ENCODE measurements at places on chromosomes 5 and 9.

DNA sequence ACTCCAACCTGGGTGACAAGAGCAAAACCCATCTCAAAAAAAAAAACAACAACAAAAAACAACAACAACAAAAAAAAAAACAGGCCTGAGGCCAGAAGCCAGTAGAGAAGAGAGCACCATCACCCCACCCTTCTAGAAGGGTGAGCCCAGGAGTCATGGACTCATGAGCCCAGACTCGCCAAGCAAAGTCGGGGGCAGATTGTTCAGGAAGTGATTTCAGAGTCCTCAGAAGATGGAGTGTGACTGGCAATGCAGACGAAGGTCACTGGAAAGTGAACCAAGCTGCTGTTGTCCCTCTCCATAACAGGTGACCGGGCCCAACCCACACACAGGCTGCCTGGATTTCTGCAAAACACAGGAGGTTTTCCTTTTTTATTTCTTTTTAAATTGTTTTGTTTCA is 9.0 kb upstream of the WDR38 start:
- no peak for DNase-seq

GRCh38 chr5:15483351-15484097 is 16.5 kb upstream of the FBXL7 start:
- DNase-seq: no peak

- no peak for DNase-seq
Observed at GRCh38 chr5:15021266-15022046, 149.9 kb upstream of the ANKH start.

GRCh38 chr5:7518947-7519560 is 123.1 kb downstream of the ADCY2 start:
- no peak for DNase-seq

DNA sequence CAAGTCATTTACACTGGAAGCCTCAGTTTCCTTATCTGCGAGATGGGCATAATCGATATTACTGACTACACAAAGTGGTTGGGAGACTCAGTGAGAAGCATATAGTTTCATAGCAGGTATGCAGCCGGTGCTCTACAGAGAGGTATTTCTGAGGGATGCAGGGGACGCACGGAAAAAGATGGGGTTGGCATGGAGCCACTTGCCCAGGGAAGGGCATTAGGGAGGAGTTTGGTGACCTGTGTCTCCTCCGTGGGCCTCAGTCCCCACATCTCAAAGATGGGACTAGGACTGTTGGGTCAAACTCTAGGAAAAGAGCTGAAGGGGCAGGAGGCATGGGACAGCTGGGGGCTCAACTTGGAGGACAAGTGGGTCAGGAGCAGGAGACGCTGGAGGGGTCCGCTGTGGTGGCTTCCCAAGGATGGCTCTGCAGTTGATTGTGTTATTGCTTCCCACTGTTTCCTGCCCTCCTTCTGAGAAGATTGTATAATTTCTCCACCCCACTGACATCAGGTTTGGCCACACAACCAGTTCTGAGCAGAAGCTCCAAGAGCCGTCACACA is 158.6 kb upstream of the ALDH1B1 start:
- no peak for DNase-seq

DNA sequence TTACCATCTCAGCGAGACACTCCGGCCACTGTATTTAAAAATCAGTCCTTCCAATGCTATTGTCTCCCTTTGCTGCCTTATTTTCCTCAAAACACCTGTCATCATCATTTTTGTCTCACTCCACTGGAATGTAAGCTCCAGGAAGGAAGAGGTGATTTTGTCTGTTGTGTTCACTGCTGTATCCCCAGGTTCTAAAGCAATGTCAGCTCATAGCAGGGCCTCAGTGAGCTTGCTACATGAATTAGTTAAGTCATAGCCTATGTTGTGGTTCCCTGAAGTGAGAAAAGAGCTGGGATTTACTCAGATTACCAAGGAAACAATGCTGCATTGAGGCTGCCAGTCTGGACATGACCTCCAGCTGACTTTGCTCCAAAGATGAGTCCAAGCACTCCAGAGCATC is 137.6 kb upstream of the RASEF start:
- no peak for DNase-seq

- DNase-seq: peak; percentile 6
Observed at GRCh38 chr5:72366324-72366976, 46.3 kb downstream of the PTCD2 start.

- no peak for DNase-seq
Observed at GRCh38 chr5:422323-423232, 20.4 kb upstream of the EXOC3 start.

GRCh38 chr9:89473762-89474469 is 24.0 kb downstream of the SEMA4D start:
- DNase-seq: no peak

GRCh38 chr9:25570802-25571201 is 107.4 kb downstream of the TUSC1 start:
- no peak for DNase-seq

Data from stimulated activated CD4-positive, alpha-beta T cell treated with anti-CD3 and anti-CD28 coated beads, Interleukin-12 subunit alpha, Interleukin-12 subunit beta, amount 100 ng/mL, for 24 hours (primary cell).